Pancreas (tissue), 10 donors: ENCODE measurements at places on chromosomes 6 and 20.

- no peak for DNase-seq
These were observed 519 bp downstream of the CBLN4 start for GRCh38 chr20:56004611-56005388.

- no peak for DNase-seq
These were observed 77.1 kb downstream of the LMBRD1 start for GRCh38 chr6:69719602-69720193.

GRCh38 chr20:11112832-11113231 lies 439.0 kb upstream of the JAG1 start:
- no peak for DNase-seq

- DNase-seq, result no peak
These were observed 36.3 kb upstream of the ZFAND3 start for GRCh38 chr6:37783025-37783855.

- DNase-seq, result no peak
These were observed 8.0 kb upstream of the NPBWR2 start for GRCh38 chr20:64115171-64115911.
